Astrocyte (in vitro differentiated cells and primary cell): ENCODE measurements at places on chromosomes 6 and 20.

DNA sequence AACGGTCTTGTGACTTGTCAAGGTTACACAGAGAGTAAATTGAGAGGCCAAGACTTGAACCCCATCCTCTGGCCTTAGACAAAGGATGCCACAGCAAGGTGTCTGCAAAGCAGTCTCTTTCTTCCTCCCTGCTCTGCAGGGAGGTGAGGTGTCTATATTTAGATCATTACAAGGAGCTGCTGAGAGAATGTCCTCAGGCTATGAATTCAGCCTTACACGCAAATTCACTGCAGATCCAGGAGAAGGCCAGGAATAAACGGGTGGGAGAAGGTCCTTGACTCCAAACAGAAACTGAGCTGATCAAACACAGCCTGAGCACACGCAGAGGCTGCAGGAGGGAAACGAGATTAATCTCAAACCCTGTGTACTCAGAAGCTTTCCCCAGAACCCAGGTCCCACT, 48.6 kb upstream of the PTPRT start:
- DNase-seq, result no peak

GRCh38 chr6:24922814-24923213, 12.9 kb downstream of the RIPOR2 start:
- no peak for DNase-seq

DNA sequence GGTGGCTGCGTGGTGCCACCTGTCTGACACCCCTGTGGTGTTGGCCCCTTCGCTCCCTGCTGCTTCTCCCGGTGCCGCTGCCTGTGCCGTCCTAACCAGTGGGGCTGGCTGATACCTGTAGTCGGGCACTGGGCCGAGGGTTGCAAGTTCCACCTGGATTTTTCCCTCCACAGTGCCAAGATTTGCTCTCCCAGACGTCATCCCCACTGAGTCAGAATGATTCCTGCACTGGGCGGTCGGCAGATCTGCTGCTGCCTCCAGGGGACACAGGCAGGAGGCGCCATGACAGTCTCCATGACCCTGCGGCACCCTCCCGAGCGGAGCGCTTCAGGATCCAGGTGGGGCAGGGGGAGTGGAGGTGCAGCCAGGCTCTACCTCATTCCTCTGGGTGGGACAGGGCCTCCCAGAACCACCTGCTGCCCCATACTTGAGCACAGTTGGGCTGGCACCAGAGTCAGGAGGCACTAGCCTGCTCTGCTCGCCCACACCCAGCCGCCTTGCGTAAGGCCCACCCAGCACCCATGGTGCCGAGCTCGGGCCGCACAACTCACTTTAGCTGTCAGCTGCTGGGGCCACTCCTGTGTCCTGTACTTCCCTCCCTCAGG, 60.2 kb downstream of the TCP11 start:
- DNase-seq, result no peak

GRCh38 chr20:57648878-57649616, 28.8 kb upstream of the ZBP1 start:
- DNase-seq, result no peak

DNA sequence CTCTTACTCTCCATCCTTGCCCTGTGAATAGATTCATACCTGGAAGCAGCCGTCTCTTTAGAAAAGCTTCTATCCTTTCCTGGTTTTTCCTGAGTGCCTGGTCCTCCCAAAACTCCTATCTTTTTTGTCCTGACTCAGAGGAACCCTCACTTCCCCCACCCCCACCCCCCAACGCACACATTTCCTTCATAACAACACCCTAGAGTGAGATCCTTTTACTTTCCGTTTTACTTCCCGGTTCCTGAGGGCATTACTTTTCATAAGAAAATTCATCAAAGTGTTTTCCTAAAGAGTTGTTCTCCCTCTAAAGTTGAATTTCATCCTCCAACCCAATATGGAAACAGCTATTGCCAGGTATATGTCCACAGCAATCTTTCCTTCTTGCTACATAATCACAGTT, 327.0 kb downstream of the NRN1 start:
- DNase-seq, result no peak

DNA sequence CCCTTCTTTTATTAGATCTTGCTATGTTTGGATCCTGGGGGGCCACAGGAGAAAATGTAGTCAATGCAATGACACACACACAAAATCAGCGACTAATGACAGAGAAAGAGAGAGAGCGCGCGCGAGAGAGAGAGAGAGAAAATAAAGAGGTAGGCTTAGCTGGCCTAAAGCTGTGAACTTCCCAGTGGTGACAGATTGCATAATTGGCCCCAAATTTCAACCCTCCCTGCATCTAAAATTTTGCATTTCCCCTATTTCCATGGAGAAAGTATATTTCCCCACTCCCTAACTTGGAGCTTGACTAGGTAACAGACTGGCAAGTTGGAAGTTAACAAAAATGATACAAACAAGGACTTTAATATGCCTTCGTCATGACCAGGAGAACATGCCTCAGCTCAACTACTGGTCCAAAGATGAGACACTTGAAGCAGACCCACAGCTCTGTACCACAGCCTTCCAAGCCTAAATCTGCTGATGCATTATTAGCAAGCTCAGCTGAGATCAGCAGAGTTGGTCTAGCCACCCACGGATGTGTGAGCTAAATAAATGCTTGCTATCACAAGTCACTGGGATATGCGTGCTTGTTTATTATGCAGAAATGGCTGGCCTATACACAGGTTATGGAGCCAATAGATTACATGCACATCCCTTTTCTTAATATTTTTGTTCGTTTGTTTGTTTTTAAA, 118.1 kb upstream of the PRDM1 start:
- DNase-seq, result peak; percentile 29

GRCh38 chr6:108671790-108672189, 111.1 kb downstream of the FOXO3 start:
- no peak for DNase-seq

DNA sequence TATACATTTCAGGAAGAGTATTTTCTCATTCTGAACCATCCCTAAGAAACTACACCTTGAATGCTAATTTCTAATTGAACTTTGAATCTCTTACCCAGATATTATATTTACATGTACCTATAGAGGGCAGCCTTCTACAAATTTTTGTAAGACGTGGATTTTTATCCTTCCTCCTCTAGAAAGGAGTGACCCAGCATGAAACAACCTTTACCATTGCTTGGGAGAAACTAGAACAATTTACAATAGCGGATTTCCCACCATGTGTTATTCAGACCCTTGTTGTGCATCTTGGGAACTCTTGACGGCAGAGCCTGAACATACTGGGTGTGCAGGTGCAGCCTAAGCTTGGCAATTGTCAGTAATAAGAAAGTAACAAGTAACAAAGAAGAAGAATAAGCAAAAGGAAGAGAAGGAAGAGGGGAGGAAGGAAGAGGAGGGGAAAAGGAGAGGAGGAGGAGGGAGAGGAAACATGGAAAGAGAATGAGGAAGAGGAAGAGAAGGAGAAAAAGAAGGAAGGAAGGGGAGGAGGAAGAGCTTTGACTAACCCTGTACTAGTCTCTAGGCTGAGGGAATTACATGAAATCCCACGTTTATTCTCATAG, 10.8 kb upstream of the TAAR1 start:
- no peak for DNase-seq

DNA sequence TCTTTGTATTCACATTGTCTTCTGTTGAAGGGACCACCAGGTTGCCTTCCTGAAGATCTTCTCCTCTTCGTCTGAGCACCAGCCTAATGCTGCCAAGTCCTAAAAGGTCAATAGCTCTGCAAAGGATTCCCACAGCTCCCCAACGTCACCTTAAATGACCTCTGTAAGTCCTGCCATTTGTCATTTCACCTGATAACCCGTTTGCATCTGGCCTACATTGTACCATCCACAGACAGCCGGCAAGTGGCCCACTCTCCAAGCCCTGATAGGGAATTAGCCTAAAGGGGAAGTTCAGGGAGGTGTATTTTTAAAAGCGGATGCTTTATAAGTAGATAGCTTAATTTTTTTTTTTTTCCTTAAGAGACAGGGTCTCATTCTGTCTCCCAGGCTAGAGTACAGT, 127.8 kb downstream of the ZMYND8 start:
- no peak for DNase-seq

DNA sequence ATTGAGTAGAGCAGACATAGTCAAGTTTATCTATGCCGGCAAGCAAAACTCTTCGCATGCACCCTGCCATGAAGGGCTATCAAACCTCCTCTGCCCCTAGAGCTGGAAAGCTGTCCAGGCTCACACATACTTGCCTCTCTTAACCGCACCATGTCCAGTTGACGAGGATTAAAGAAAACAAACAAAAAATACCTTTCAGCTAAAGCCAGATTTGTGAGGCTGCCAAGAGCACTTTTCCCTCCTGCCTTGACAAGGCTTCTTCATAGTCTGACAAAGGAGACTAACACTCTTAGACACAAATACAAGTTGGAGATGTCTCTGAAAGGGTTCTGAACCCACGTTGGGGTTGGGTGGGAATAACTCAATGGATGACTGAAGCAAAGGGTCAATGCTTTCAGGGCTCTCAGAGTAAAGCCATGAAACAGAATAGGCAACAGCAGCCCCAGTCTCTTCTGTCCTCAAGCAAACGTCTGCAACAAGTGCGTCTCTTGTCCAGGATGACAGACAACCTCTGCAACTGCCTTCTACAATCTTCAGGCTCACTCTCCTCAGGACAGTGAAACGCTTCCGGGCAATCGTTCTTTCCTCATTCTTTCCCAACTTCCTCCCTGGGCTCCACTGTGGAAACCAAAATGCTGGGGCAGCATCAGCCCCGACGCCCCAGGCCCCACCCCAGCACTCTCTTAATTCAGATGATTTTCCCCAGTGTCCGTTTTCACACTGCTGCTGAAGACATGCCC, 57.8 kb downstream of the AGPAT4 start:
- DNase-seq, result peak; percentile 88

DNA sequence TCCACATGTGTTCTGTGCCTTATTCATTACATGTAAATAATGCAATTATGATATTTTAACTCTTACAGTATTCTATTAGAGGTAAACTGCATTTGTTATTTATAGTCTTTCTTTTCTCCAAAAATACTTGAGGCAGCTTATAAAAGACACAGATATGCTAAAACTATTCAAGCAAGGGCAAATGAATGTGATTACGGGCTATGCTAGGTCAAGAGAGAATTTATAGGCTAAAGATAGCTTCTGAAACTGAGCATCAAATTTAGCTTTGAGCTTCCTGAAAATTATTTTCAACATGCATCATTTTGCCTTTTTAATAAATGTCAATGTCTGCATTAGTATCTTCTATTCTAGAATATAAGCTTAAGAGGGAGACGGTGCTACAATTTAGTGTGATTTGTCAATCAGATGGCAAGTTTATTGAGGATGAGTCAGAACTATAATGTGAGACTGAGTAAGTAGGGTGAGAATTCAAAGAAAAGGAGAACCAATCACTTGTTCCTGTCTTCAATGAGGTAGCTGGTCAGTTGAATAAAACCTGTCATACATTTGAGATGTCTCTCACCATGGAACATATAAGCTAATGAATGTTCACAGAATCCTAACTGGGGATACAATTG, 669.4 kb upstream of the CITED2 start:
- DNase-seq, result peak; percentile 59

DNA sequence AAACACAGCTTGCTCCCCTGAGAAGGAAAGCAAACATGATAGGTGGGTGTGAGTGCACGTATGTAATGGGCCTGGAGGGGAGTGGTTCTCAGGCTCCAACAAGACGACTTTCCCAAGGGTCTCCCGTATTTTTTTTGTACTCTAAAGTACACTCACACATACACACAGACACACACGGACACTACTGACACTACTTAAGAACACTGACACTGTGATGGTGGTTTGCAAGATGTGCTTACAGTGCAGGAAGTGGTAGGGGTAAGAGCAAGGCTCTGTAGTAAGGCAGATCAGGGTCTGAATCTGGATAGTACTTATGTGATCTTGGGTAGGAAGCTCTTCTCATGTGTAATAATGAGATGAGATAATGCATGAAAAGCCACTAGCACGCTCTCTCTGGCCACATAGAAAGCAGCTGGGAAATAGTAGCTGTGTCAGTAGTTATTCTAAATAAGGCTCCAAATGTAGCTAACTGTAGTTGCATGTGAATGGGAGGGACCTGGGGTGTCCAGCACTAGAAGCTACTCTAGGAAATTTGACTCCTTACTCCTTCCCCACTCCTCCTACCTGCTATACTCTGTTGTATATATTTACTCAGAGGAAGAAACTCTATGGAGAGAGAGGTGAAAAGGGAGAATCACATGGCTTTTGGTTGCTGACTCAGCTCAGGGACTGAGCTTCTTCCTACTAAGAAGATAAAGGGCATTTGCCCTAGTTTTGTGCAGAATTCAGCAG, 8.4 kb upstream of the ZBTB24 start:
- peak; percentile 16 for DNase-seq

GRCh38 chr6:124604719-124605118, 357.5 kb upstream of the RNF217 start:
- DNase-seq, result no peak

DNA sequence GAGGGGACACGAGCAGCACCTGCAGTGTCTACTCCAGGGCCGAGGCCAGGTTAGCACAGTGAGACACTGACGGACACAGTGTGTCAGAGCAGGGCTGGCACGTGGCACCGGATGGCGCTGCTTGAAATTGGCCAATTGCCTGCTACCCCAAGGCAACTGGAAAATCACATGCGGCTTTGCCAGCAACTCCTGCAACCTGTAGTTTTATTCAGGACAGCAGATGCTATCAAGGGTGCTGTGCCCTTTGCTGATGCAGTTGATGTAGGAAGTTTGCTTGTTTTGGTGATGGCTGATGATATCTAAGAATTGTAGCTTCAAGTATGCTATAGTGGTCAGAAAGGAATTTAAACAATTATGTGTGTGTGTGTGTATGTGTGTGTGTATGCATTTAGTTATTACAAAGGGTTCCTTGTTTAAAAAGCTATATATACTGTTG, 25.9 kb downstream of the RIN2 start:
- peak; percentile 87 for DNase-seq

DNA sequence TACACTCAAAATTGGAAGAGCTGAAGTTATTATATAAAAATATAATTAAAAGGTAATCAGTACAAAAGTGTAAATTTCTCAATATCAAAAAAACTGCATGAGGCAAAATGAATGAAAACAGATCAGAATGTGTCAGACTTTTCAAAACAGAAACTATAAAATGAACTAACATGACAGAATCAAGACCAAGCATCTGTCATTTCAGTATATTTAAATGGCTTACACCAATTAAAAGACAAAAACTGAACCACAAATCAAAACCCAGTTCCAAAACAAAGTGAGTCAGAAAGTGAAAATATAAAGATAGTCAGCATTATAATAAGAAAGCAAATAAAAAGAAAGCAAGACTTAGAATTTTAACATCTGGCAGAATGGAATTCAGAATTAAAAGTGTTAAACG, 289.7 kb downstream of the UBE3D start:
- DNase-seq, result no peak

DNA sequence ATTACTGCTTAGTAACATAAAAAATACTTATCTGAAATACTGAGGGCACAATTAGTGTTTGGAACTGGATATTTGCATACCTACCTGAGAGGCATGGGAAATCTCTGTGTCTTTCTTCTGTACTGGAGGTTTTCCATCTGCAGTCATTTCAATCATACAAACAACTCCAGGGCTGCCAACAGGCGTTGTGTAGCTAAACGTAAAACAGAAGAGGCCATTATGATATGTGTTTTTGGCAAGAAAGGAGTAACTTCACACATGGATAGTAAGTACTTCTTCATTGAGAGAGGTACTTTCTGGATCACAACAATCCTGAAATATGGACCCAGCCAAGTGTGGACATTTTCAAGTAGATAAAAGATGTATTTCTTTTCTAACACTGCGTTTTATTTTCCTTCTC, 363.4 kb downstream of the PHF3 start:
- DNase-seq, result no peak
